ENCODE measurements at places on chromosomes 11 and 22. TPM values are rescaled to one million over a fixed set of nuclear protein-coding genes. Genes with fewer than 3 reads are reported as not detected.

Gene C1QTNF6
- 3.2 TPM for total RNA-seq

Gene MTCH2
- total RNA-seq: 142 TPM

Gene SNAP29
- 14.9 TPM for total RNA-seq

Gene APOBEC3B
- 23.3 TPM for total RNA-seq

Gene TIMM10
- 46.7 TPM for total RNA-seq
